ENCODE measurements at places on chromosomes 1 and 21.

DNA sequence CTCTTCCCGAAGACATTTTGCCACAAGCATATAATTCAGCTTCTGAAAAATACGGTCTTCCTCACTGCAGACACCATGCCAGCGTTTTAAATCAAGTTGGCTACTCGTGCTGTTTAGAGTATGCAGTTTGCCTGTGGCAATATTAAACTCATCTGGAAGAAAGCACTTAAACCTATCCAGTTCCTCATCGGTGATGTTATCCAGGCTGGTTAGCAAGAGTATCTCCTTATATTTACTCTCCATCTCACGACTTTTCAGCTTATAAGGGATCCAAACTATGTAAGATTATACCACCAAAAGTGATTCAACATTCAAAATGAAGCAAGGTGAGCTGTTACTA lies 9.7 kb upstream of the IFI16 start:
- DNase-seq: no peak

DNA sequence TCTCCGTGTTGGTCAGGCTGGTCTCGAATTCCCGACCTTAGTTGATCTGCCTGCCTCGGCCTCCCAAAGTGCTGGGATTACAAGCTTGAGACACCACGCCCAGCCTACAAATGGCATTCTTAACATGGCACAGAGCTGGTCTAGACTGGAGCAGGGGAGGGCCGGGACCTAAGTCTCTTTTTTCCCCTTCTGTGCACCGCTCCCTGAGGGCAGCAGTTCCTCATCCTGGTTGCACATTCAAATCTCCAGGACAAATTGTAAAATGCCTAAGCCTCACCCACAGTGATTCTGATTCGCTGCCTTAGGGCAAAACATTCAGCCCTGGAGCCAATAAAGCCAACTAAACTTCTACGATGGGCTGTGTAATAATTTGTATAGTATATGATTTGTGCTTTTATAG lies 10.1 kb upstream of the AVPR1B start:
- no peak for DNase-seq

DNA sequence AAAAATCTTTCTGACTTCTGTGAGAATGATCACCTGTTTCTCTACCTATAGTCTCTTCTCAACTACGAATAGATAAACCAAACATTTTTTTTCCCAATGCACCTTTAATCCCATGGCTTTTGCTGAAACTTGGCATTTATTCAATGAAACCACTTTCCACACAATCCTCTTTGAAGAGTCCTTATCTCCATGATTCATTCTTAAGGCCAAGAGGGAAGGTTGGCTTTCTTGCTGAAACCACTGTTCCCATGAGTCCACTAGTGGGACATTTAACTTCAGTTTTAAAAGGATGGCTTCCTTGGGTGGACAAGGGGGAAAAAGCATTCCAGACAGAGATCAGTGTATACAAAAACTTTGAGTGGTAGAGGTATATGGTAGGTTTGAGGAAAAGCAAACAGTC lies 73.6 kb downstream of the CRB1 start:
- no peak for DNase-seq

DNA sequence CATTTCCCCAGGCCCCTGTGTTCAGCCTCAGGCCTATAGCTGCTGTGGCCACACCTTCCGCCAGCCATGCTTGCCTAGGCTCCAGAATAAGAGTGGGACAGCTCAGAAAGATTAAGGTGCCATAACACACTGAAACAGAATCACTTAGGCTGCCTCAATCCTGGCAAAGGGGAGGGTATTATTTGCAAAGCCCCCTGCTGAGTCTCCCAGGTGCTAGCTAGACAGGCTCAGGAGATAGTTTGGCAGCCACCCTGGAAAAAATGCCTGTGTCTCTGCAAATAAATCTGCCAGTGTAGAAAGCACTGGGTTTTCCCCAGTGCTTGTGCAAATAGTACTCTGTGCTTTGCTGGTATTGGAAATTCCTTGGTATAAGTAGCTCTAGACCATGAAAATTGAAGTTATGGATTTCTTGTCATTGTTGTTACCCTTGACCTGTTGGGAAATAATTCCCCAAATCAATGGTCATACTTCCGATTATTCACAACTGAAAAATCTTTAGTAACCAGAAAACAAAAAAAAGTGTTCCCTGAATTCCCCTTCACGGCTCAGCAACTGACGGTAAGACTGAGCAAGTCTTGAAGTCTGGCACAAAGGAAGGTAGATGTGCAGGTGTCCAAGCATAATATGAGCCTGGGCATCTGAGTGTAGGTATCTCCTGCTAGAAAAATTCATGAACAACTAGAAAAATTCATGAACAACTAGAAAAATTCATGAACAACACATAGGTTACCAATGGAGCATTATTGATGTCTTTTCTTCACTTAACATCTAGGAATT lies 56.9 kb downstream of the PROX1 start:
- DNase-seq: peak; percentile 17

DNA sequence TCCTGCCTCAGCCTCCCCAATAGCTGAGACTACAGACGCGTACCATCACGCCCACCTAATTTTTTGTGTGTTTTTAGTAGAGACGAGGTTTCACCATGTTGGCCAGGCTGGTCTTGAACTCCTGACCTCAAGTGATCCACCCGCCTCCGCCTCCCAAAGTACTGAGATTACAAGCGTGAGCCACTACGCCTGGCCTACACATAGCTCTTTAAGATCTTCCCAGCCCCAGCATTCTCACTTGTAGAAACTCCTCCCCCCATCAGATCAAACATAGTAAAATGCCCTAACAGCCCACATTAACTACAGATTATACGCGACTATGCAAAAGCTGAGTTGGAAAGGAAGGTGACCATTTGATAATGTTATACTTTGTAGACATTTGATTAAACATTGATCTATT lies 634.8 kb downstream of the MATN1 start:
- no peak for DNase-seq

- no peak for DNase-seq
These were observed 142.3 kb upstream of the EDN2 start for GRCh38 chr1:41626616-41627375.

GRCh38 chr21:45072738-45073300 lies 1.6 kb upstream of the ADARB1 start:
- DNase-seq: no peak

GRCh38 chr1:19735440-19736127 lies 64.1 kb downstream of the TMCO4 start:
- no peak for DNase-seq

DNA sequence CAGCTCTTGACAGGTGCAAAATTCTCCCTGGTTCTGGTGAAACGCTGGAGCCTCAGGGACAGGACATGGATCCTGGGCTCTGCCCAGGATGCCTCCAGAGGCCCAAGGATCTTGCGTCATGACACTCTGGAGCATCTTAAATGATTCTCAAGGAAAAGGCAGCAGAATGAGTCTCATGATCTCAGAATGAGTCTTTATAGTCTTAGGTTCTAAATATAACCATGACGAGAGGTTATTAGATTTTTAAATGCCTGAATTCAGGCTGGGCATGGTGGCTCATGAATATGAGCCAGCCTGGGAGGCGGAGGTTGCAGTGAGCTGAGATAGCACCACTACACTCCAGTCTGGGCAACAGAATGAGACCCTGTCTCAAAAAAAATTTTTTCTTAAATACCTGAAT lies 55.5 kb downstream of the ECE1 start:
- no peak for DNase-seq

DNA sequence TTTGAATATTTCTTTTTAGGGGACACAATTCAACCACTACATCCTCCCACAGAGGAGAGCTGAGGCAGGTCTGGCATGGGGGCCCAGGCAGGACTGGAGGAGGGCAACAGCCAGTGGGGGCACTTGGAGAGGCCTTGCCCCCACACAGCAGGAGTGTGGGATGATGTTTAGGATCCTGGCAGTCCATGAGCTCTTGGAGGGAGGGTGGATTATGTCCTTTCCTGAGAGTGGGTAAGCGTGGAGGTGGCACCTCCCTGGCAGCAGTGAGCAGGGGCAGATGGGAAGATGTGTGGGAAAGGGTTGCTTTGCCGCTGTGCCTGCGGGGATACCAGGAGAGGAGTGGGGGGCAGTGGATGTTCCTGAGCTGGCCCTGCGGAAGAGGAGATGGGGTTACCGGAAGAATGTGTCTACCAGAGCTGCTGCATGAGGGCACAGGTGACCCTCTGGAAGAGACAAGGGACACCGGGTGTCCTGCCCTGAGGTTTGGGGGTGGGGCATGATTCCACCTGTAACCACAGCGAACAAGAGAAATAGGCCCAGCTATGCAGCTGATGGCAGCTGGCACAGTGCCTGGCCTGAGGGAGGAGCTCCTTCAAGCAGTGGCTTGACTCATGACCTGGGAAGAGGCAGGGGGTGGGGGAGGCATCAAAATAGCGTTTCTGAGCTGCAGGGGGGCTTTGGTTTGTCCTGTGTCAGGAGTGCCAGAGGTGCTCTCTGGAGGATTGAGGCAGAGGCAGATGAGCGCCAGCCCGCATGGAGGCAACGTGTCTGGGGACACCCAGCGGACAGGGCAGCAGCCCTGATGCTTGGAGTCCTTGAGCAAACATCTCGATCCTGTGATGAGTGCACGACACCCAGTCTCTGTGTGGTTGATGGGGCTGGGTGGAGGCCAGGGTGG lies 123.9 kb upstream of the TMPRSS2 start:
- DNase-seq: no peak

- no peak for DNase-seq
These were observed 60.0 kb upstream of the EPS8L3 start for GRCh38 chr1:109823543-109824348.

GRCh38 chr1:179867493-179868330 lies 9.9 kb downstream of the TOR1AIP2 start:
- DNase-seq: peak; percentile 4

- no peak for DNase-seq
These were observed 10.9 kb downstream of the C1orf216 start for GRCh38 chr1:35707601-35708440.

- DNase-seq: no peak
These were observed 295.2 kb downstream of the HLX start for GRCh38 chr1:221174330-221174993.

- DNase-seq: no peak
These were observed 66.6 kb downstream of the MORN1 start for GRCh38 chr1:2324553-2325366.

DNA sequence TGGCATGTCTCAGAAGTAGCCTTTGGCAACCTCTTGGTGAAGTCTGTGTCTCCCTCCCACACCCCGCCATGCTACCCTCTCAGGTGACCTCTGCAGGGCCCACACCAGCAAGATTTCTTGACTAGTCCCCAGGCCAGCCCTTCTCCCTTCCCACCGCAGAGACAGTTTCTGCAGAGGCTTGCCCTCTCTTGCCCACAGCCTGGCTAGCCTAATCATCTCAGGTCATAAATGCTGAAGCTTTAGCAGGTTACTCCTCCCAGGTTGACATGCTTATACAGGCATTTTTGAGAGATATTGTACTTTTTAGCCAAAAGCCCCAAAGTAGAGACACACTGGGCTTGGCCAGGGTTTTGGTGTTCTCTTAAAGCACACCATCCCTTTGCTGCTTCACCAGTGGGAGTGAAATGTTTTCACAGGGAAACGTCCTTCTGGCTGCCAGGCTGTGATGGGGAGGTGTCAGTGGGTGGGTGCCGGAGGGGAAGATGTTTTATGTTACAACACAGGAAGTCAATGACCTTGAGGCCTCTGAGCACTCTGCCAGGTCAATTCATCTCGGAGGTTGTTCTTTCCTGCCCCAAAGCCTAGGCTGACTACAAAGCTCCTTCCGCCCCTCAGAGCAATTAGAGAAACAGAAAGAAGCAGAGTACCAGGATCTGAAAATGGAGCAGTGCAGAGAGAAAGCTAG lies 58.5 kb downstream of the STYXL2 start:
- no peak for DNase-seq

GRCh38 chr21:45551316-45551715 lies 9.1 kb upstream of the SLC19A1 start:
- DNase-seq: no peak

DNA sequence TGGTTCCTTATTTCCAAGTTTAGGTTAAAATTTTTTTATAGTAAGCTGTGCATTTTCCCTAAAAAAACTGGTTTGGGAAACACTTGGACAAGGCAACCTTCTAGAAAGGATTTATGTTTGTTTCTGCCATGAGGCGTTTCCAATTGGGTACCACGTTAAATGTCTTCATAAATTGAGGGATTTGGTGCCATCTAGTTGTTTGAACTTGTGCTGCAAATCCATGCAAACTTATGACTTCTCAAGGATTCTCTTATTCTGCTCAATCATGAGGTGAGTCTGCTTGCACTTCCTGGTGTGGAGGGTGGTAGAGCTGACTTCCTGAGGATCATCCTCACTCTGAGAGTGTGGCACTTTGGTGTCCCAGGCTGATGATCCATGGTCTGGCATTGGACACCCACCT lies 123.3 kb downstream of the PCNX2 start:
- DNase-seq: no peak

- no peak for DNase-seq
These were observed 1.0 kb downstream of the CCDC181 start for GRCh38 chr1:169426174-169426705.

- DNase-seq: no peak
These were observed 56.0 kb downstream of the TTLL7 start for GRCh38 chr1:83942914-83943313.

DNA sequence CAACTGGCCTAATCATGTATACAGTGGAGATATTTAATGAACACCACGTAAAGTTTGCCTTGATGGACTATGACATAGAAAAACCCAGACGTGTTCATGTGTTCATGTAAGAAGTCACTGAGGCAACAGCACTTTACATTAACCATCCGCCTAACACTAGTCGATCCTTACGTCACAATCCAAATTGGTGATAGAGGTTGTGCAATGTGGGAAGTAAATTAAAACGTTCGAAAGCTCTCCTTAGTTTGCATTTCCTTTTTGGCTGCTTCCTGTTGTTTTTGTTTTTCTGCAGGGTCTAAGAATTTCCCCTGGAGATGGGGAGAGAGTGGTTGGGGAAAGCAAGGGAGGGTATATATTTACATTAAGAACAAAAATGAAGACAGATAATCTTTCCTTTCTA lies 587.5 kb upstream of the ADGRL2 start:
- DNase-seq: no peak

DNA sequence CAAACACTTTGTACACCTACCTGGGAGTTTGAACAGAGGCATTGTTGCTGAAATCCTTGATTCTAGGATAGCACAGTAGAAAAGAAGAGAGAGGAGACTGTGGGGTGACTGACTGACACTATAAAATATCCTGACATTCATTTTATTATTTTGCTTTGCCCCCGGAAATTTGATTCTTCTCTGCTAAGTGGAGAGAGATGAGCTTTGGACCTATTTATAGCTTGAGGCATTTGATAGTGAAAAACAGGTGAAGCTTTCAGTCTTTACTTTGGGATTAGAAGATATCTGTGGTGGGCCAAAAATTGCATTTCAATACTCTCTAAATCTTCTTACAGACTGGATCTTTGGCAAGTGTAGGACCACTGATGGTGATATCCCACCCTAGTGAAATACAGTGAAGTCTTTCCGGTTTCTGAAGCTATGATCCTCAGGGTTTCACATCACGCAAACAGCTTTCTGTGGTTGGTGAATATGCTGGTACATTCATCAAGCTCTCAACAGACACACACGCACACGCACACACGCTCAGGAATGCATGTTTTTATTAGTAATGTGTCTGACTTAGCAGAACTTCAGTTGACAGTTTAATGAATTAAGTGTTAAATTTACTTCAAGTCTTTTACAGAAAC lies at the start of gene AMPD1:
AMPD1 (minus strand) TSS at position 117 of the 629 bp plus-strand sequence; CDS start at position 42, 75 bp downstream.
- DNase-seq: no peak
